CD8-positive, alpha-beta memory T cell (primary cell): ENCODE measurements at places on chromosomes 7 and 10.

- DNase-seq, result no peak
Measured at GRCh38 chr7:148319316-148319808, 271.2 kb upstream of the C7orf33 start.

DNA sequence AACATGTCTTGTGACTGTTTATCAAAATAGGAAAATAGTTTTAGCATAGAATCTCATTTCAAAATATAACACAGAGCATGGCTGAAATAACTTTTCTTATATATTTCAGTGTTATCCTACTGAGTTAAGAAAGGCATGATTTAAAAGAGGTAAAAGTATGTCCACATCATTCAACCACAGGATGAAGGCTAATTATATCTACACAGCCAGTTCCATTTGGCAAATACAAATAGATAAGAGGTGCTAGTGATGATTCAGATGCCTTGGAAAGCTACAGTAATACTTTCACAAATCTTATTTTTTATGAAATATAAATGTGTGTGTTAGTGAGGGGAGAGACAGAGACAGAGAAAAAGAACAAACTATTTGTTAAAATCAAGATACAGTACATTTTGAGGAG, 42.9 kb upstream of the PCDH15 start:
- no peak for DNase-seq

GRCh38 chr7:98241674-98242241, 10.3 kb downstream of the TECPR1 start:
- no peak for DNase-seq

DNA sequence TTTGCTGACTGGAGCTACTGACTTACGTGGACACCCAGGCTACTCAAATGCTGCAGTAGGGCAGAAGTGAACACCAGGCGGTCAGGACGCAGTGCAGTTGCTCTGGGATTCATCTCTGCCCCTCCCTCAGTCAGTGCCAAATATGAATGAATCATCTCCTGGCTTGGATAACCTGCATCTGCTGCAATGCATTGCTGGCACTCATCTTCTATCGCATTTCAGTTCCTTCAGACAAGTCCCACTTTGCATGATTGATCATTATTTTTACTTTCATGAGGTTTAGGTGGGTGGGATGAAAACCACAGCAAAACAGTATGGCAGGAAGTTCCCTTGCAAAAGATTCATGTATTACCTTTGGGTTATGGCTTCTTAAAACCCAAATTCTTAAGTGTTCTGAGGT, 224.6 kb upstream of the NRP1 start:
- no peak for DNase-seq

GRCh38 chr10:46248651-46249146, 38.1 kb upstream of the ANTXRL start:
- DNase-seq, result no peak

- DNase-seq, result no peak
Measured at GRCh38 chr7:64990936-64991335, at the start of gene ZNF117. Gene ZNF117, minus strand, starts transcription at chr7:64991036.

DNA sequence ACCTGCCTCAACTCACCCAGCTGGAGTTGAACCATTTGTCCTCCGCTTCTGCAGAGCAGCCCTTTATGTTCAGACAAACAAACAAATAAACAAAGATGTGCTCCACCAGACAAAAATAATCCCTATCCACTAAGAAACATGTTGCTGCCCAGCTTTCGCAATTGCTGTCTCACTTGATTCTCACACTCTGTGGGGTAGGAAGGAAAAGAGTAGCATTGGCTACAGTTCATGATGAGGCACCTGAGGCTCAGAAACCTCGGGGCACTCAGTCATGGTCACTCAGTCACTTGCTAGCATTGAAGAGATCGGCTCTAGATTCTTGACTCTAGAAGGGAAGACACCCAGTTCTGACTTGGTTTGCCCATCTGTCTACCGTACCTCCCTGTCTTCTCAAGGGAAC, 88.0 kb upstream of the ZMIZ1 start:
- no peak for DNase-seq

DNA sequence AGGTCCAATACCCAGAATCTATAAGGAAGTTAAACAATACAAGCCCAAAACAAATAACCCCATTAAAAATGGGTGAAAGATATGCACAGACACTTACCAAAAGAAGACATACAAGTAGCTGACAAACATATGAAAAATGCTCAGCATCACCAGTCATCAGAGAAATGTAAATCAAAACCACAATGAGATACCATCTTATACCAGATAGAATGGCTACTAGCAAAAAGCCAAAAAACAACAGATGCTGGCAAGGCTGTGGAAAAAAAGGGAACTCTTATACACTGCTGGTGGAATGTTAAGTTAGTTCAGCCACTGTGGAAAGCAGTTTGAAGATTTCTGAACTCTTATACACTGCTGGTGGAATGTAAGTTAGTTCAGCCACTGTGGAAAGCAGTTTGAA, 331.1 kb downstream of the KIF20B start:
- no peak for DNase-seq

DNA sequence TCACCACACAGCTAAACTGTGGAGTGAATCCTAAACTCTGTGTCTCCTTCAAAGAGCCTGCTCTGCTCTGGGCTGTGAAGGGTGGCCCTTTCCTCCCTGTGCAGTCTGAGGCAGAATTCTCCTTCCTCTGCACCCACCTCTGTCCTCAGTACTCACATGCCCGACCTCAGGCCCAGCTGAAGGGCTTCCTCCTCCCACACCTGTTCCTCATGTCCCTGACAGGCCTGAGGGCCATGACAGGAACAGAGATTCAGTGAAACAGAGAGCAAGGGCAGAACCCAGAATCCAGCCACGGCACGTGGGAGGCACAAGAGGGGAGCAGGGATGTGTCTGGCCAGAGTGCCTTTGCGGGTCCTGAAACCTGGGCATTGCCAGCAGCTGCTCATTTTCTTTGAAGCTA, 13.9 kb downstream of the CREB3L2 start:
- DNase-seq, result no peak

- DNase-seq, result no peak
Measured at GRCh38 chr7:974172-974571, 1.2 kb downstream of the COX19 start.

GRCh38 chr7:156659961-156660360, 19.4 kb downstream of the RNF32 start:
- DNase-seq, result no peak

DNA sequence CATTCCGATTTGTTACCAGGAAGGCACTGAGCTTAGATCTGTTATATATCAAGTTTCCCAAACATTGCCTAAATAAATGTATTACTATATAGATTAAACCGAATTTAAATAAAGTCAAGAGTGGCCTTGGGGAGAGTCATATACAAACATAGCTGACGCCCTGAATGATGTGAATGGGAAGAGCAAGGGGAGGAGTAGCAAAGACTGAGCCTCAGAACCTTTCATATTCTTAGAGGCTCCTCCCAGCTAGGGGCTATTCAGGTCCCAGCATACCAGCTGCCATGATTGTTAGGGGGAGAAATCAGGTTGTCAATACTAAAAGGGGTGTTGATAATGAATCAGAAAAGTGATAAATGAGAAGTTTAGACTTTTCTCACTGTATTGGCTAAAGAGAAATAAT, 64.7 kb upstream of the ITGB1 start:
- DNase-seq, result no peak

GRCh38 chr10:29304264-29304994, 15.6 kb downstream of the LYZL1 start:
- DNase-seq, result no peak
